Neural progenitor cell (in vitro differentiated cells): ENCODE measurements at places on chromosomes 6 and 20. TPM values are rescaled to one million over a fixed set of nuclear protein-coding genes. Genes with fewer than 3 reads are reported as not detected.

The CCN6 gene
- not detected in 2 replicates for total RNA-seq

The UBE2C gene
- 325 and 442 TPM in 2 replicates for total RNA-seq

The COL11A2 gene
- total RNA-seq, result 0.49 and 0.99 TPM in 2 replicates

The WFDC10B gene
- not detected in 2 replicates for total RNA-seq

The COL20A1 gene
- 0.28 and 0.37 TPM in 2 replicates for total RNA-seq

The SMLR1 gene
- total RNA-seq, result not detected in 2 replicates

DNA sequence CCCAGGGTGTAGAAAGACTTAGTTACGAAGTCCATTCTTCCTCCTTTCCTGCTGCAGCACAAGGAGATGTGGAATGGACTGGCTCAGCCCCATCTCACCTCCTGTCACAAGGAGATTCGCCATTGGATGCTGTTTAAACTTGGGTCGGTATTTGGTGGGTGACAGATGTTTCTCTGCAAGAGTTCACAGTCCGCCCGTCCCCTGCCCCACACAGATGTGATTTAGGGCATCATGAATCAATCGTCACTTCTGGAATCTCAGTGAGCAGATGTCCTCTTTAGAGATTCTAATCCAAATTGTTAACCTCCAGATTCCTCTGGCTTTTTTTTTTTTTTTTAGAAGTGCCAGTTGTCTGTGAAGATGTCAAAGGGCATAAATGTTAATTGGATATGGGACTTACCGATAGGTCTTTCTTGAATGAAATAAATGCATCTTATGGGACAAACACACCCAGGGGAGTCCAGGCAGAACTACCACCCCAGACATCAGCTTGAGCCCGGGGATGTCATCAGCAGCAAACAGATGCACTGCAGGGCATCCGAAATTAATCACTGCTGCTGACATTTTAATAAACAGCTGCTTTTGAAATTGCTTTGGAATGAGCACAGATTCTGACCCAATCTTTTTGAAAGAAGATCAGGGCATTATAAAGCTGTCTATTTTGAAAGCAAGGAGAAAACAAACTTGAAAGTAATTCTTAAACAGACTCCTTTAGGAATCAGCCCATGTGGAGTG lies 117.6 kb upstream of the CDH4 start:
- no peak for DNase-seq

- no peak for DNase-seq
These were observed 43.5 kb downstream of the FAM229B start for GRCh38 chr6:112130878-112131277.

GRCh38 chr6:131602781-131603312 lies 25.2 kb downstream of the MED23 start:
- DNase-seq, result no peak

DNA sequence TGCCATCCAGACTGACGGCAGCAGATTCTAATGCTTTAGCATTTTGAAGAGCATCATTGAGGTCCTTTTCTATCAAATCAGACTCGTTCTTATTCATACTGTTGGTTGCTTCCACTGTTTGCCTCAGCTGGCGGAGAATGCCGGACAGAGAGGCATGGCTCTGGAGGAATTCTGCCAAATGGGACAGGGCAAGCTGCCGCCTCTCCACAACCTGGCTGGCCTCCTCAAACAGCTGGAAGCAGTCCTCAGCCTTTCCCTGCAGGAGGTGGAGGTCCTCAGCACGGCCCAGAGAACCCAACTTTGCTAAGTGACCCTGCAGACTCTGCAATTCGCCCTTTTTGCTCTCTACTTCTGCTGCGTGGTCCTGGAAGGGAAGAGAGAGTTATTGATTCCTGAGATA lies 220.5 kb downstream of the SYNE1 start:
- no peak for DNase-seq

DNA sequence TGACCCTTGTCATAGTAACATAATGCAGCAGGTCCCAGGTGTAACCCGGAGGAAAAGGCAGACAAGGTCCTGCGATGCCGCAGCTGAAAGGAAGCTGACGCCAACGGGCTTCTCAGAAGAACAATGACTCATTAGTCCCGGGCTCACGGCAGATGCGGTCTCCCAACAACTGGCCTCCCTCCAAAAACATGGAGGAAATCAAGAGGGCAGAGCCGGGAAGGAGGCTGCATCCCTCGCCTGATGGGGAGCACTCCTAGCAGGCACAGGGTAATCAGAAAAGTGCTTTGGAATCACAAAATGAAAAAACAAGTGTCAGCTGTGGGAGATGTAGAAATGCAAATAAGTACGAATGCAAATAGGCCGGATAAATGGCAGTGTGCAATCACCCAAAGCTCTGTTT lies 165.2 kb upstream of the AGPAT4 start:
- no peak for DNase-seq

DNA sequence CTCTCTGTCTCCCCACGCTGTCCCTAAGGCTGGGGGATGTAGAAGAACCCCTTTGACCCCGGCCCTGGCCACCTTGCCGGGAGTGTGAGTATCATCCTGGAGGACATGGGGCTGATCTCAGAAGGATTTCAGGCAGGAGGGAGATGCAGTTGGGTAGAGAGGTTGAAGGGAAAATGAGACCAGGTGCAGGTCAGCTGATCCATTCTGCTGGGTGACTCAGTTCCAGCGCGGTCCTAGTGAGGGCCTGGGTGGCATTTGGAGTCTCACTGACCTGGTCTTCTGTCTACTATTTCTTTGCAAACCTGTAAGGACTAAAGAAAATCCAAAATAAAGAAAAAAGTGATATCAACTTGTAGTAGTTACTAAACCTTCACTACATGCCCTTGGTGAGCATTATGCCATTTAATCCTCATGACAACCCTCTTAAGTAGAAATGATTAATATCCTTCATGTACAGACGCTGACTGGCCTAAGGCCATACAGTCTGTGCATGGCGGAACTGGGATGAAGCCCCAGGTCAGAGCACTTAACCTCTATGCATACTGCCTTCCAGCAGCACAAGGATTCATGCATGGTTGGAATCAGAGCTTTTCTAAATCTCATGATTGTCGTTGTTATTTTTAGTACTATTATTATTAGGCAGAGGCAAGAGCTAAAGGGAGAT lies 106.3 kb downstream of the ZDHHC14 start:
- DNase-seq, result no peak

DNA sequence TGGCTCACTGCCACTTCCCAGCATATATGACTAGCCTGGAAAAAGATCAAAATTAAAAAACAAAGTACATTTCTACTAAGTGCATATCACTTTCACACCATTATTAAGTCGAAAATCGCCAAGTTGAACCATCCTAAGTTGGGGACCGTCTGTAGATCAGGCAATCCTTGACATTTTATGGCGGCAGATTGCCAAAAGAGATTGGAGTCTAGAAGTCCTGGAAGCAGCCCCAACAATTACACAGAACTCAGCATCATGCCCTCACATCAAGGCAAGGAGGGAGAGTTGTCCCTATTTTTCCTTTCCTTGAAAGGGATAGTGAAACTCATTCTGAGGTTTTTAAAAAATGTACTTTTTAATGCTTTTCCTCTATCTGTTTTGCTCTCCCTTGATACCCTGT lies 30.7 kb downstream of the SLC22A3 start:
- DNase-seq, result no peak

- no peak for DNase-seq
These were observed 87.1 kb downstream of the COL19A1 start for GRCh38 chr6:69953491-69953890.

DNA sequence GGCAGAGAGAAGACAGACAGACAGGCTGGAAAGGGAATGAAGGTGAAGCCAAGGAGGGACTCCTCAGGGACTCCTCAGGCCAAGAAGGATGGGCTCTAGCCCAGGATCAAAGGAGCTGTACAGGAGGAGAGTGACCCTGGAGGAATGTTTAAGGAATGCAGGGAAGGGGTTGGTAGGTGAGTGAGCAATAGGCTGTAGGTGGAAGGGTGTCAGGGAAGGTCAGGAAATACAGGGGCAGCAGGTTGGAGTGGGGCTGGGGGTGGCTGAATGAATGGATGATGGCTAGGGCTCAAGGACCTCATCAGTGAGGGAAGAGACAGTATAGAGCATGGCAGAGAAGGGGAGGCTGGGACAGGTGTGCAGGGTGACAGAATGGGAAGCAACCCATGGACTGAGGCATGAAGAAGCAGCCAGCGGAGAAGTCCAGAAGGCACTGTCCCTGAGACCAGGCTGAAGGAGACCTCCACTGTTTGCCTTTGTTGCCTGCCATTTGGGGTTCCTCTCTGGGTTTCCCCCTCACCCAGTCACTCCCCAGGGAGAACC lies 13.2 kb downstream of the SYNGAP1 start:
- DNase-seq, result peak; percentile 35

DNA sequence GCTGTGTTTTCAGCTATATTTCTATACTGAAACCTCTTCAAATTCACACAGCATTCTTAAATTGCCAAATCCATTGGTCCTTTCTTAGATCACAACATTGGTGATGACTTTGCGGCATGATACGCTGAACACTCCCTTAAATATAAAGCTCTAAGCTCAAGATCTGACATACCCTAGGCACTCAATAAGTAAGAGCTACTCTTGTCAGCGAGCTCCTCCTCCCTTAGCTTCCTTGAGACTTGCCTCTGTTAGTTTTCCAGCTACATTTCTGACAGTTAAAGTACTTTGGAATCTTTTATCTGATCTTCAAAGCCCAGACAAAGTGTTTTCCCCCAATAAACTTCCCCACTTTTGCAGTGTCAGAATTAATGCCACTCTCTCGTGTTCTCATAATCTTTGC lies 117.0 kb downstream of the HIVEP2 start:
- no peak for DNase-seq

DNA sequence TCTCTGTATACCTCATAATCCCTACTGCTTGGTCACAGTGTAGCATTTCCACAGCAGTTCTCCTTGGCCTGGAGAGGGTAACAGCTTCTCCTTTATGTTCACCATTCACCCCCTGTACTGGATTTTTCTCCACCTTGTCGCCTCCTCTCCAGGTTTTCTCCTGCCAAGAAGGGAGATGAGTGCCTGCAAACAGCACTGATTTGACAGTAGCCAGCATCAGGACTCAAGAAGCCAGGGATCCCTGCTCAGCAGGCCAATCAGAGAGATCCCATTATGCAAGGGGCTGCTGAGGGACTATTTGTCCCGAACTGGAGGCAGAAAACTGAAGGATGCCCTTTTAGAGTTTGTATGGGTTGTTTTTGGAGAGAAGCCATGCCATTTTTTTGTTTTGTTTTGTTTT lies 68.6 kb upstream of the RIPOR2 start:
- DNase-seq, result peak; percentile 27
